Cardiac septum (tissue), 1 donor: ENCODE measurements at places on chromosomes 7 and 10.

- no peak for DNase-seq
These were observed 208.4 kb downstream of the FANK1 start for GRCh38 chr10:126104767-126105166.

DNA sequence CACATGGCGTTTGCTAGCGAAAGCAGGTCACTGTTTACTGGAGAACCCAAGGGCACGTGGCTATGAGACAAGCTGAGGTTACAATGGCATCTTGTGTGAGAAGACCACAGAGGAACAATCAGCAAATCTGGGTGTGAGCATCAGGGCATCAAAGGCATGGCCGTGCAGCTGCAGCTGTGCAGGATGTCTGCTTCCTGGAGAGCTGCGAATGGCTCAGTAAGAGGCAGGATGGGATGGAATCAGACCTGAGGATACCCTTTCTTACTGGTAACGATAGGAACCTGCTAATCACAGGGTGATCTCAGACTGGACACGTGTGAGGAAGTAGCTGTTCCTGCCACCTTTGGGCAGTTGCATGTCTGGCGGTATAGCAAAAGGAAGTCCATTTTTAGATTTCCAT, 119.5 kb downstream of the RNF216 start:
- no peak for DNase-seq

- no peak for DNase-seq
These were observed 625 bp downstream of the GIMAP2 start for GRCh38 chr7:150686030-150686631.

DNA sequence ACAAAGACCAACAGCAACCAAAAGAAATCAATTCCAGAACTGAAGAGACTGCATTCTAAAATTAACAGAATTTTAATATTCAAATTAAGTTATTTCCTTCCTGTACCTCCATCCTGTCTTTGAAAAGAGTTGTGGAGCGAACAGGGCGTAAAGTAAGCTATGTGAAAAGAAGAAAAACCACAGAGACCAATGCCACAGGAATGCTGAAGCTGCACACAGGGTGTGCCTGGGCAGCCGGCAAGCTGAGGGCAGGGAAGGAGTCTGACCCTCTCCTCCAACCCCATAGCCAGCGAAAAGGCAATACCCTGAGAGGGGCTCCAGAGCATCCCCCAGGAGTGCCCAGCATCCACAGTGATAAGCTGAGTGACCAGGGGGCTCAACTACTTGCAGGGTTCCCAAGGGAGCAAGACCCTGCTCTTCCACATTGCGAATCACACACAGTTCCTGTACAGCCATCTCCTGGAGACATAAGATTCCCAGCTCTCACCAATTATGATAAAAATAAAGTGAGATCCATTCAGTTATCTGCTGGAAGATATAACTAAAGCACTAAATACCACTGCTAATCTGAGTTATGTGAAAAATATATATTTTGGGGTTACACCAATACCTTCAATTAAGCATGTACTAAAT, 93.8 kb downstream of the PARD3 start:
- no peak for DNase-seq

DNA sequence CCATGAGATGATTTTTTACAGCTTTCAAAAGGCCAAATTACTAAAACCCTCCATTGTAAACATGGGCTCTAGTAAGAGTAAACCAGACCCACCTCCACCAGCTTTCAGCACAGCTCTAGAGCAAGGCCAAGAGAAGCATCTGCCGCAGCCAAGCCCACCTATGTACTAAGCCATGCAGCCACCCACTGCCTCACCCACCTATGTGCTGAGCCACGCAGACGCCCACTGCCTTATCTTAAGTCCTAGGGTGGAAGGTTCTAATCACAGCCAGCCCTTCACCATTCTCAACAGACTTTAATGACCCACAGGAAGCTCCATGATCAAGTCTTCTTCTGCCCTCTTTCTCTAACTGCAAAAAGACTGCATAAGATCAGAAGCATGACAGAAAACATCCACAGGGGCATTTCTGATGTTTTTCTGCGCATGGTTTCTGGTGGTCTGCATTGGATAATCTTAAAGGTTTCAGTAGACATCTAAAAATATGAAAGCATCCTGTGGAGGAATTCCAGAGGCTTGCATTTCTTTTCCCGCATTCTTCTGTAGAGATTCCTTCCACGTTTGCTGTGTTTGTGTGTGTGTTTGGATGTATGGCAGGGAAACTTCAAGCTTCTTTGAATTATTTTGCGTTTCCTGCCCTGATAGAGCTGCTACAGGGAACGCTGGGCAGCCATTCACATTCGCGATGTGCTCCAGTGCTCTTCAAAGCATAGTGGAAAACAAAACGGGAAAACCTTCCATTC, 286.1 kb upstream of the KLF6 start:
- no peak for DNase-seq

- no peak for DNase-seq
These were observed 1.3 kb downstream of the TFPI2 start for GRCh38 chr7:93889261-93889660.

DNA sequence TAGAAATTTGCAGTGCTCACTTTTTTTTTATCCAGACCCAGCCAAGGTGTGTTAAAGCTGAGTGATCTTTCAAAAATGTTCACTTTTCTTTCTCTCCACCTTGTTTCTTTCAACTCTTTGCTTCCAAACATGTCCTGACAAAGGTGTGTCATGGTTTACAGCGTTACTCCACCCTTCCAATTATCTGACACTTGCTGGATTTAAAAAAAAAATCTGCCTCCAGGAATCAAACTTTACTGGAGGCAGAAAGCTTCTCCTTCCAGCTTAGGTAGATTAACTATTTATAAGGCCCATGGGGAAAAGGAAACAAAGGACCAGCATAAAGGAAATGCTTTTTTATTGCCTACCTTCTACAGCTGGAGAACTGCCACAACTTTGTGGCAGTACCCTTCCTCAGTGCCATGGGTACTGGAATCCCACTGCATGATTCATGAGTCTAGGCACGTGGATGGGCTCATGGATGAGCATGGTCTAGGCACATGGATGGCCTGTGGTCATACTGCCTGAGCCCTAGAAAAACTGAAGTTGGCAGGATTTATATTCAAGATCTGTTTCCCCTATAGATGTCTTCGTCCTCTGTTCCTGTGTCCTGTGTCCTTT, at the start of gene COL17A1:
Gene COL17A1 (minus strand): TSS at position 80 of the 600 bp plus-strand sequence. CDS start 5,207 bp downstream, outside the sequence.
- DNase-seq = no peak

DNA sequence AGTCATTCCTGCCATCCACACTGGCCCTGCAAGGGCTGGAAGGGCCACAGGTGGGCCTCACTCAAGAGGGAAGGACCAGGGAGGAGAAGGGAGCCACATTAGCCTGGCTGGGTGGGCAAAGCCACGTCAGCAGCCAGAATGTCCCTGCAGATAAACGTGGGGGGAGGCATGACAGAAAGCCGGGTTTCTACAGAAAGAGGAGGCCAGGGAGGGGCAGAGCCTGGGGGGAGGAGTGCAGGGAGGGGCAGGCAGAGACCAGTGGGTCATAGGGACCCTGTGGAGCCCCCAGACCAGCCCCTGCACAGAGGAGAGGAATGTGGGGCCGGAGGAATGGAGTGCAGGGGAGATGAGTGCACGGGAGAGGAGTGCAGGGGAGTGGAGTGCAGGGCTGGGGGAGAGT, 590.2 kb downstream of the PTPRN2 start:
- DNase-seq = no peak

DNA sequence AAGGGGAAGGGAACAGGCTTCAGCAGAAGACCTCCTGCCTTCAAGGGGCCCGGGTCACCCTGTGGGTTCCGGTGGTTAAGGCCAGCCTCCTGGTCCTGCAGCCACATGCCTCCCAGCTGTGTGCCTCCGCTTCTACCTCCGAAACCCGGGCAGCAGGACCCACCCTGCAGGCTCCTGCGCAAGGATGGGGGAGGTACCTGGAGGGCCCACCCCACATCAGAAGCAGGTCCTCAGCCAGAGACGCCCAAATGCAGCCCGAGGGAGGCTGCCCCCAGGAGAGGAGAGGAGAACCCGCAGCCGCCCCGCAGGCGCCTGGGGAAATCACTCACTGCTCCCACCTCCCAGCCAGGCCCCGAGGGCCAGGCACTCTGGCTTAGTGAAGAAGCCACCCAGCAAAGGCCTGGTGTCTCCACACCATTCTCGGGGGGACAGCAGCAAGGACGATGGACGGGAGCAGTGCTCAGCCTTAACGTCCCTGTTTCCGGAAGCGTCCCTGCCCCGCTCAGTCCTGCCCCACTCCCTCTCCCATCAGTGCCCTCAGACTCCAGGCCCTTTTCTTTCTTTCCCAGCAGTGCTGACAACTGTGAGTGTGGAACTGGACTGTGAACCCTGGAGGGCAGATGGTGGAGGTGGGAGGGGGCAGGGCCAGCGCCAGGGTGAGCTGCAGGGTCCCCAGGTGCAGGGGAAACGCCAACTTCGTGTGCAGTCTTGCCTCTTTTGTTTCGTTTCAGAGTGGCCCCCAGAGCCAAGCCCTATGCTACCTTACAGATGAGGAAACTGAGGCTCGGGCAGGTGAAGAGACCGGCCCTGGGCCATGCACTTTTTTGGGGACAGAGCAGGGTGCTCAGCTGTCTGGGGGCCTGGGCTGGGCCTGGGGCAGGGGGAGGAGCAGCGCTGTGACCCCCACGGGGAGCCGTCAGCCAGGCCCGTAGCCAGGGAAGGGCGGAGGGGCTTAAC, 138.0 kb downstream of the FAM53B start:
- no peak for DNase-seq

- no peak for DNase-seq
These were observed 15.5 kb upstream of the CALD1 start for GRCh38 chr7:134763960-134764359.

- no peak for DNase-seq
These were observed 4.5 kb upstream of the LRMDA start for GRCh38 chr10:75426880-75427279.

- no peak for DNase-seq
These were observed 241.7 kb downstream of the IPMK start for GRCh38 chr10:58026036-58026435.

- no peak for DNase-seq
These were observed 25.3 kb upstream of the SNX13 start for GRCh38 chr7:17965603-17966002.

DNA sequence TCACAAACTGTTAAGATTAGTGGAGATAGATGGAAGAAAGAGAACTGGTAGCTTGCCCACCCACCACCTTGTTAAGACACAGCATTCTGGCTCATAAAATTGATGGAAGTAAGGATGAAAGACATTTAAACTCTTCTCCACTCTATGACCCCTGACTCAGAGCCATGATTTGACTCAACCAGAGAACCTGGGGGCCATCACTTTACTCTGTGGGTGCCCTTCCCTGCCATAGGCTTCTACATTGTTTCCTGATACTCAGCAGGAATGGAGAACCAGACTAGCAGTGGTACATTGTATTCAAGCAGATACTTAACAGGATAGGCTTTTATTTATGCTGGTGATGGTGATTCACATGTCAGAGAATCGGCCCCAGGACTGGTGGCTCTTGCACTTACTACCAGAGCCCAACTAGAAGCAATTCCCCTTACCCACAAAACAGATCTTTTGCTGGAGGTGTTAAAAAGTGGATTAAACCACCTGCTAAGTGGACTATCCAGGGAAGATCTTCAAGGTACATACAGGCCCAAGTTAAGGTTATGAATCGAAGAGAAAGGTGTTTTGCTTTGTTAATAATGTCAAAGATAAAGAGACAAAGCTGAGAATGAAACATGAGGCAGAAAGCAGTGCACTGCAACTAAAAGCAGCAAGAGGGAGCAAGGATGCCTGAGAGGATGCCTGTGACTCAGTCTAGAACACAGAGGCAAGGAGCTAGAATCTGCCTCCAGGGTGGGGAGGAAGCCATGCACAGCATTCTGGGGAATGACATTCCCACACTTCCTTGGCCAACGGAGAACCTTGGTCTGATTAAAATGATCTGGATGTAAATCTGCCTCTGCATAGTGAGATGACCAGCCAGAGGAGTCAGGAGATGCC, 36.0 kb upstream of the GLI3 start:
- DNase-seq = no peak

GRCh38 chr10:58952747-58953466, 223.5 kb upstream of the PHYHIPL start:
- no peak for DNase-seq
